ENCODE measurements at places on chromosomes 7 and 10.

GRCh38 chr7:10677668-10678232 lies 295.9 kb upstream of the PHF14 start:
- DNase-seq: no peak

GRCh38 chr10:70901276-70901878 lies 13.0 kb upstream of the PCBD1 start:
- DNase-seq: no peak

- no peak for DNase-seq
Measured at GRCh38 chr10:97376413-97376812, 24.7 kb downstream of the RRP12 start.

- no peak for DNase-seq
Measured at GRCh38 chr10:108901781-108902618, 1021.3 kb downstream of the XPNPEP1 start.

GRCh38 chr10:76885816-76886215 lies 751.8 kb downstream of the KCNMA1 start:
- DNase-seq: no peak

GRCh38 chr7:121397361-121397760 lies 1.3 kb upstream of the FAM3C start:
- DNase-seq: no peak

DNA sequence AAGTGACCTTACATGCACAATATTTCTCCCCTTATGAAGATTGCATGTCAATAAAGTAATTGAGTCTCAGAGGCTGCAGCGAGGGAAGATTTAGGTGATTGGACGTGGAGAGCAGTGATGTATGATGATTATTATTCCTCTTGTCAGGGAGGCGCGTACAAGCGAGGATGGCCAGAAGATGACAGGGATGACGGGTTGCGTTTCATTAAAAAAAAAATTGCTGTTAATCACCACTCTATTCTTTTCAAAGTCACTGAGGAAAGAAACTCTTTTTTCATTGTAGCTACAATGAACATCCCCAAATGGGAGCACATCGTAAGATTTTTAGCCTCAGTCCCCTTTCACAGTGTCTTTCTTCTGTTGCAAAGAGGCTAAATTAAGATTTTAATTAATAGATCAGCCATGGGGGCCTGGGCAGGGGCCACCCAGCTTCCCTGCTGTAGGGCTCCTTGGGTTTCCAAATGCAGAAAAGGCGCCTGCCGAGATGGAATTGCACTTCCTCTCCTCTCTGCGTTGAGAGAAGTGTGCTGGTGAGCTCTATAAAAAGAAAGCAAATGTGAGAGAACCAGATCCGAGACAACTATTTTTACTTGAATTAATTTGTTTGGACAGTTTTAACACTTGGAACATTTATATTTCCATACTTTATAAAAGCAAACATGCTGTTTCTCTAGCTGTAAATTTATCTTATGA lies 998.1 kb downstream of the LRMDA start:
- no peak for DNase-seq

- DNase-seq: no peak
Measured at GRCh38 chr7:116223588-116223987, 13.2 kb downstream of the TES start.

DNA sequence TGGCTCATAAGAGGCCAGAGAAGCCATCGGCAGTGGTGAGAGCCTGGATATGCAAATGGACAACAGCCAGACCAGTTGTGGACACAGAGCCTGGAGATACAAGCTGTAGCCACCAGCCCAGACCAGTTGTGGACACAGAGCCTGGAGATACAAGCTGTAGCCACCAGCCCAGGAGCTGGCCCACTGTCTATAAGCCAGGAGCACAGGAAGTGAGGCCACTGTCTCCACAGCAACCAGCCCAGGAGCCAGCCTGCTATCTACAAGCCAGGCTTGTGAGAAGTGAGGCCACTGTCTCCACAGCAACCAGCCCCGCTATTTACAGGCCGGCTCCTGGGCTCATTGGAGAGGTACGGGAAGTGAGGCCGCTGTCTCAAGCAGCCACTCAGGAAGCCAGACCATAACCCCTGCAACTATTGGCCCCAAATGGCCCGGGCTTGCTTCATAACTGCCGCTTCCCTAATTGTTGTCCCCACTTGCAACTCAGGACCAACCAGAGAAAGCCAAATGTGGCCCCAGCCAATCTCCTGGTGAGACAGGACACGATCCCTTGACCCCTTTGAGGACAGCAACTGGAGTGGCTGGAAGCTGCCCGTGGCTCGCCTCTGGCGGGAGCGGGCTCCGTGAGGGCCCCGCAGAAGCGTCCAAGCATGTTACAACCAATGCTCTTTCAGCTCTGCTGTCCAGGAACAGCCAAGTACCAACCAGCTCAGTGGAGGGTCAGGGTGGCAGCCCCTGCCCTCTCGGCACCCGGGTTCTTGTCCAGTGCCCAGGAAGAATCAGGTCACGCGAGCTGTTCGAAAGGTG lies 44.1 kb upstream of the CNPY1 start:
- DNase-seq: no peak

DNA sequence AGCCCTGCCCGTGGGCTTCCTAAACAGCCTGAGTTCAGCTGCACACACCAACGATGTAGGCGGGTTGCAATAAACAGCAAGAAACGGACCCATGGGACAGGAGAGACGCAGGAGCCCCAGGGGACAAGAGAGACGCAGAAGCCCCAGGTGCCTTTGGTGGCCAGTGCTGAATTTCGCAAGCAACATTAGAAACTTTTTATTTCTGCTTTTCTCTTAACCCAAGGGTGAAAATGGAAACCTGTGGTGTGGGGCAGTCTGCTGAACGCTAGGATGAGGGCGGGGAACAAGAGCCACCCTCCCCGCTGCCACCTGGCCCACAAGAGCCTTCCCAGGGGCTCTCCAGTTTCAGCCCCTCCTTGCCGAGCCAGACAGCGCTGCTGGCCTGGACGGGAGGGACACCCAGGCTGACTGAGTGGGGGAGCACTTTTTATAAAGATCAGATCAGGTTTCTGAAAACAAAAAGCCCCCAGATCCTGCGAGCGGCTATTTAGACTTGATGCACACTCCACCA lies 20.0 kb upstream of the GPR146 start:
- no peak for DNase-seq

- peak; percentile 79 for DNase-seq
Measured at GRCh38 chr7:36119005-36119706, 33.9 kb upstream of the EEPD1 start.

DNA sequence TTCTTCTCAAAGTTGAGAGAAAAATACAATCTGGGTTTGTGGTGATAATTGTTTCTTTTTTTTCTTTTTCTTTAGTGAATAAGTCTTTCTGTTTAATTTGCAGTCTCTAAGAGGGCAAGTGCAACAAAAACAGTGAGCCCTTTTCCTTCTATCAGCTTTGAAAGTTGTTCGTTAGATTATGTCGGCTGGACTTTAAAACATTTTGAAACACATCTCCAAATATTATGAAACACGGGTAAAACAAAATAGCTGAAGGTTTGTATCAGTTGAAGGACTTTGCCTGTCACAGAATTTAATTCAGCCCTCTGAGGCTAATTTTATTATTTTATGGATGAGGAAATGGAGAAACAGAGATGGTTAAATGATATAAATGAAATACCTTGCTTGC lies 85.3 kb downstream of the AGMO start:
- DNase-seq: no peak

DNA sequence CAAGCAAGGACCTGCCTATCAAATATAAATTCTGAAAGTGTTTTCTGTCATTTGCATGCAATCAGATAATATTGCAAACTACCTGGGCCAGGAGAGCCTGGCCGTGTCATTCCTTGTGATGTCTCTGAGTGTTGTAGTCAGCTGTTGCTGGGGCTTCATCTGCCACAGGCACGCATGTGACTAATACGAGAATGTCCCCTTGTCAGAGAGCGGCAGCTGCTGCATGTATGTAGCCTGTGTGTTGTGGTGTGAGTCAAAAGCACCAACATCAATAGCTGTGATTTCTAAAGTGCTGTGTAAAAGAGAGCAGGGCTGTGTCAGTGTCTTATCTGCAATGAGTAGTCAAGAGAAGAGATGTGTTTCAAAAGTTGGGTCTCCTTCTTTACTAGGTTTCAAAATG lies 155.4 kb downstream of the POU6F2 start:
- no peak for DNase-seq

DNA sequence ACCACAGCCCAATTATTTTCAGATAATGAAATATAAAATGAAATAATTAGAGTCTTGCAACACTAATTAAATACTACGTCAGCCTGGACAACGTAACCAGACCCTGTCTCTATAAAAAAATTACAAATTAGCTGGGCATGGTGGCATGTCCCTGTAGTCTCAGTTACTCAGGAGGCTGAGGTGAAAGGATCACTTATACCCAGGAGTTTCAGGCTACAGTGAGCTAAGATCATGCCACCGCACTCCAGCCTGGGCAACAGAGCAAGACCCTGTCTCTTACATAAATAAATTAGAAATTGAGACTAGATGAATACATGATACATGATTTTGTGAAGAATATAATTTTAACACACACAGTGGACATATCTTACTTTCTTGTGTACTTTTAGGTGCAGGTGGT lies 18.4 kb downstream of the TIAL1 start:
- no peak for DNase-seq

- DNase-seq: no peak
Measured at GRCh38 chr10:123103944-123104343, 31.8 kb upstream of the HMX3 start.

- no peak for DNase-seq
Measured at GRCh38 chr10:34732926-34733325, 82.2 kb downstream of the PARD3 start.

DNA sequence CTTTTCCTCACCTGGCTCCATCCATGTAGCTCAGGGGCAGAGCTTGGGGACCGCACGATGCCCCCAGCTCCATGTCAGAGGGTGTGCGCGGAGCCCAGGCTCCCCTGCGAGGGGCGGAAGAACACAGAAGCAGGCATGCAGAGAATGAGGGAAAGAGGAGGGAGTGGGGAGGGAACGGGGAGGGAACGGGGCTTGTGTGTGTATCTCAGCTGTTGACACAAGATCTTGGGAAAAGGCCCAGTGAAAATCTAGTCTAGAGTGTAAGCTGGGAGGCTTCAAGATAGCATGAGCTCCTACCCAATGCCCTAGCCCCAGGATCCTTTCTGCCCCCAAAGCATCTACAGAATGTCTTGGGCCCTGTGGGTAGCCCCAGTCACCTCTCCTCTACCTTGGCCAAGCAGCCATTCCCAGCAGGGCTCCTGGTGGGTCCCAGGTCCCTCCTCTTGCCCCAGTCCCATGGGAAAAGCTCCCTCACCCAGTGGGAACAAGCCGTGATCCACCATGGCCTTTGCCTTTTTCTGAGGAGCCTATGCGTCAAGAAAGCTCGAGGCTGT lies 25.1 kb upstream of the NDST2 start:
- no peak for DNase-seq

Data from smooth muscle cell of the brain vasculature (primary cell).